Esophagus mucosa (tissue), 1 donor: ENCODE measurements at places on chromosomes 3 and 15. TPM values are rescaled to one million over a fixed set of nuclear protein-coding genes. Genes with fewer than 3 reads are reported as not detected.

The SSUH2 gene
- total RNA-seq = 0.36 TPM

DNA sequence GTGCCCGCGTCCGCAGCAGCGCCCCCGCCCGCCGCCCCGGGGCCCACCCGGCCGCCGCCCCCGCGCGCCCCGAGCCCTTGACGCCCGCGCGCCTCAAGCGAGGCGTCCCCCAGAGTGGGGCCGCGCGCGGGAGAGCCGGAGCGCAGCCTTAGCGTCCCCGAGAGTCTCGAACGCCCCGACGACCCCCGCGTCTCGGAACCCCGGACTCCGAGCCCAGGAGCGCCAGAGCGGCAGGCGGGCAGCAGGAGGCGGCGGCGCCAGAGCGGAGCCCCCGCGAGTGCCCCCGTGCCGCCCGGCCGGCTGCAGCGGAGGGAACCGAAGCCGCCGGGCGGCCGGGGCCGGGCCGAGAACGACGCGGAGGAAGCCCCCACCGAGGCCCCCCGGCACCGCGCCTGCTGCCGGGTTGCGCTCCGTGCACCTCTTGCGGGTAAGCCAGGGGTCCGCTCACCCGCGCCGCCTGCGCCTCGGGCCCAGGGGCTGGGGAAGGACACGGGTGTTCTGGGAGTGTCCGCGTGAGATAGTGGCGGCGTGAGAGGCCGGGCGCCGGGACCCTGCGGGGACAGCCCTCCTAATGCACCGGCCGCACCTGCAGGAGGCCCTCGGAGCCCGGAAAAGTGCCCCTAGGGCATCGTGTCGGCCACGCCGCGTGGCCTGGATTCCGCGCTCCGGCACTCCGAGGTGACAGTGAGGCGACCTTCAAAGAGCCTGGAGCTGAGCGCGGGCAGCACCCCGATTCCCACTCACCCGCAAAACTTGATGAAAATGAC lies 52.0 kb upstream of the ULK4 start:
- ATAC-seq = peak; percentile 11

GRCh38 chr15:39014682-39015081 lies 450.1 kb upstream of the RASGRP1 start:
- no peak for ATAC-seq

GRCh38 chr3:107676469-107677309 lies 153.9 kb downstream of the BBX start:
- ATAC-seq = no peak

DNA sequence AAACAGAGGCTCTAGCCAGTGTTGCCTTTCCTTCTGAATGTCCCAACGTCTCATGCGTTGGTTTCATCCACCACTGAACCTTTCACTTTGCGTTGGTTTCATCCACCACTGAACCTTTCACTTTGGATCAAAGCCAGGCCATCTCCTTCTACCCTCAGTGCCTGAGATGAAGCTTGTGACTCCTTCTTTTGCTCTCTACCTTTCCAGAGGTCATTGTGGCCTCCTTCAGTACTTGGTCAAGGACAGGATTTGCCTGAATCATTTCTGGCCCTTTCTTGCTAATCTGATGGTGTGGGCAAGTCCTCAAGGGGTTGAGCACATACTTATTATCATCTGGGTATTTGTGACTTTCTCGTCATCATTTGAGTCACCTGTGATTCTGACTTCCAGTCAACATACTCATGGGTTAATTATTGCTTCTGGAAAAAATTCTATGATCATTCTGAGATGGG lies 50.0 kb downstream of the SELENOT start:
- ATAC-seq = no peak

GRCh38 chr15:33115191-33115861 lies 79.2 kb downstream of the FMN1 start:
- ATAC-seq = no peak

- ATAC-seq = no peak
Measured at GRCh38 chr15:60384053-60384452, 13.7 kb downstream of the ANXA2 start.
